ENCODE measurements at places on chromosomes 3 and 15.
A peak's percentile ranks its signal among the peaks of the same experiment; 100 is the strongest.

- no peak for DNase-seq
These were observed 74.3 kb upstream of the P2RY1 start for GRCh38 chr3:152760591-152760990.

DNA sequence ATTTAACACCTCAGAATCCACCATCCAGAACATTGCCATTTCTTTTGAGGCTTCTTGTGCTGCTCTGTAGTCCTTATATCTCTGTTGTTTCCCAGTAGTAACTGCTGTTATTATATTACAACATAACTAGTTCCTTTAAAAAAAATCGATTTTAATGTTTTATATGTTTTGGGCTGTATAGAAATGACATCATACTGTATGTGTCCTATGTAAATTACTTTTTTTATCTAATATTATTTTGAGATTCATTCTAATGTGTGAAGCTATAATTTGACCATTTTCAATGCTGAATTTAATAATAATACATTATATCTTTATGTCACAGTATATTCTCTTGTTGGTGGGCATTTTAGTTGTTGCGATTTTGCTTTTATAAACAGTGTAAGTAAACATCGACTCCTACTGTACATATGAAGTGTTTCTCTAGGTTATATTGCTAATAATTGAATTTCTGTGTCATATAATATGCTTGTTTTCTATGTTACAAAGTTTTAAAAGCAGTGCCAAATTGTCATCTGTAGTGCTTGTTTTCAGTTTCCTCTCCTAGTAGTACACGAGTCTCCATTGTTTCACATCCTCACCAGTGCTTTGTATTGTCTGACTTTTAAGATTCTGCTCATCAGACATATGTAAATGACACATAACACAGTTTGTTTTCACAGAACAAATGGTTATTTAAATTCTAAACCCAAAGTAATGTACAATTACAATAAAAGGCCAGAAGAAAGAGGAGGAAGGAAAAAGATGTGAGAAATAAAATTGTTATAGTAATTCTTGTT, 172.0 kb upstream of the LRRFIP2 start:
- no peak for DNase-seq

- no peak for DNase-seq
These were observed 29.5 kb upstream of the CCDC54 start for GRCh38 chr3:107347751-107348150.

DNA sequence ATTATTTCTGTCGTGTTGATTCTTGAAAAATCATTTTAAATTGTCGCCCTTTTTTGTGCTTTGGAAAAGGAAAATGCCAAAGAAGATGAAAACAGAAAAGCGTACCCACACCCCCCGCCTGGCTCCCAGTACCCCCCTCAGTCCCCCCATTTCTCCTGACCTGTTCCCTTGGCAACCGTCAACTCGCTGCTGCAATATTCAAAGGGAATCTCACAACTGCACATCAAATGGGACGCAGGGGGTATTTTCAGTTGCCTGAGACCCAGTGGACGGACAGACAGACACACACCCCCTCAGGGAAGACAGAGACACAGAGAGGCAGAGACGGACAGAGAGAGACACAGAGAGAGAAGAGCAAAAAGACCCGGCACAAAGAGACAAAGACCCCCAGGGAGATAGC, 83.5 kb upstream of the PRR20G start:
- no peak for DNase-seq

- no peak for DNase-seq
These were observed 25.4 kb downstream of the HES1 start for GRCh38 chr3:194161131-194162045.

GRCh38 chr15:50773389-50773788, 7.9 kb upstream of the SPPL2A start:
- DNase-seq = no peak

GRCh38 chr15:56532721-56533460, 68.0 kb upstream of the MNS1 start:
- peak; percentile 0 for DNase-seq

- no peak for DNase-seq
These were observed 155.6 kb downstream of the NECTIN3 start for GRCh38 chr3:111227216-111227615.

GRCh38 chr3:162193148-162194095, 696.8 kb downstream of the OTOL1 start:
- no peak for DNase-seq

DNA sequence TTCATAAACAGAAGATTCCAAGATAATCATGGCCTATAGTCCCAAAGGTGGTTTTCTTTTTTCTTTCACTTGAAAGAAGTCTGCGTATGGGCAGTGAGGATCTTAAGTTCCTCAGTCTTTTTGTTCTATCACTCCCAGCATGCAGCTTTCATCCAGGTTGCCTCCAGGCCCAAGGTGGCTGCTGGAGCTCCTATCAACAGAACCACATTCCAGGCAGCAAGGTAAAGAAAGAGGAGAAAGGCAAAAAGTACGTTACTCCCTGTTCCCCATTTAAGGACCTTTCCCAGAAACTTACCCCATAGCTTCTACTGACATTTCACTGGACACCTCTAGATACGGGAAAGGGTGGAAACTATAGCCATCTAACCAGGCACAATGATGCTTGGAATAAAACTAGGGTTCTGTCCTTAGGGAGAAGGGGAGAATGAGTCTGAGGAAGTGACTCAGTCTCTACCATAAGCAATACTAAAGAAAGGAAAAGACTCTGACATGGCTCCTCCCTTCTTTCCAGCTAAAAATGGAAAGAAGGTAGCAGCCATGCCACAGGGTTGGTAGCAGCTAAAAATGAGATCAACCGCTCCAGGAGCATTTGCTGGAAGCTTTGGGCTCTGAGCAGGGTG, 313.9 kb upstream of the NR2E3 start:
- DNase-seq = no peak

GRCh38 chr3:67334588-67334987, 319.8 kb downstream of the SUCLG2 start:
- no peak for DNase-seq

DNA sequence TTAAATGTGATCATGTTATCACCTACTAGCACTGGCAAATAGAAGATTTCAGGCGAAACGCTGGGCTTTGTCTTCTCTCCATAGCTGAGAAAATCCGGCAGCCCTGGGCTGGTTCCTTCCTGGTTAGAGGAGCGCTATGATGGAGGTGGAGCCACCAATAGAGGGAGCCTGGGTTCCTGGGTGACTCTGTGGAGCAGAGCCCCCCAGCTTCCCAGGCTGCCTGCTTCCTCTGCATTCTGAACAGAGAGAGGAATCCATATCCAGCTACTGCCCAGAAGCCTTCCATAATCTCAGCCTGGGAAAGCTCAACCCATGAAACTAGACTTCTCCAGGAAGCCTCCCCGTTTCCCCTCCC, 32.6 kb upstream of the IQSEC1 start:
- DNase-seq = no peak

DNA sequence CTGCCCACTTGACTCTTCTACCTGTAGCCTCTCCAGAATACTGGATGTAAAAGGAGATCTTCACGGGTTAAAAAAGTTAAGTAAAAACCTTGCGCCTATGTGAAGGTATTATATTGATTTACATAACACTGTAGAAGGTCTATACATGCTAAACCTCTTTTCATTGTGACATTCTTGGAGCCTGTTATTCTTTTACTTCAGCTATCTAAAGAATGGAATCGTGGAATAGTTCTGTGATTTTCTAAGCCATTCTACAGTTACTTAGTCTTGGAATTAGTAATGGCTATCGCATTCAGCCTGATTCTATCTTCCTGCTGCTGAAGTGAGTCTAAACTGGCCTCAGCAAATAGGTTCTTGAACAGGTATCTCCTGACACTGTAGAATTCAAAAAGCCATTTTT, 430.0 kb upstream of the DPH6 start:
- no peak for DNase-seq

GRCh38 chr3:39401983-39402382, 4.5 kb upstream of the RPSA start:
- DNase-seq = no peak

GRCh38 chr3:188316723-188317070, 162.7 kb downstream of the LPP start:
- DNase-seq = no peak

DNA sequence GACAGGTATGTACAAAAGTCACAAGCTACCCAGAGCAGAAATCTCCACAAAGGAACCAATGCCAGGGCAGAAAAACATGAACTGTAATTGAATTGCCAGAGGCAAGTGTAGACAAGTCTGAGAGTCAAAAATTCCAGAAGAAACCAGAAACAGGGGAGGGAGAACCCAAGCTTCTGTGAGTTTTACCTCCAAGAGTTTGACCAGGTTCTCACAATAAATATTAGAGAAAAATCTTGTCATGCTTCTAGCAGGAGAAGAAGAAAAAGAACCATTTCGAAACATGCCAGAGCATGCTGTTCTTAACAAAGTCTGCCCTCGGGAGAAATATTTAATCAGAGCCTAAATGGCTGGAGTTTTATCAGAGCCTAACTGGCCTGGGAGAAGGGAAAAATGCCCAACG, 32.5 kb upstream of the AP3B2 start:
- DNase-seq = no peak

GRCh38 chr3:98897701-98898100, 3.8 kb downstream of the DCBLD2 start:
- DNase-seq = no peak

GRCh38 chr15:101198800-101199199, 53.0 kb downstream of the CHSY1 start:
- peak; percentile 23 for DNase-seq

DNA sequence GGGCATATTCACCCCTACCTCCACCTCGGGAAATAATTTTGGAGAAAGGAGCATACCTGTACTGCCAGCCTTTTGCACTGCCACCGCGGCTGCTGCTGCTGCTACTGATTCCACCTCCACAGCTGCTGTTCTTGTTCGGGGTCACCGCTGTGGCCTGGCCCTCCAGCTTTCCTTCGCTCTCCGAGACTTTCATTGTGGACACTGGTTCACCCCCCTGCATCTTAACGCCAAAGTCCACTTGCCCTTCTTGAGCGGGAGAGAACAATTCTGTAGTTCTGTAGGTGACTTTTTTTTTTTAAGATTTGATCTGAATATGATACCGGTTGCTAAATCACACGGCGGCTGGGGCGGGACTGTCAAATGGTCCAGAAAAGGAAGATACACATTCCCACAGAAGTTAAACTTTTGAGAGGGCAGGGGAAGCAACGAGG, 701 bp downstream of the OSBPL11 start:
- peak; percentile 22 for DNase-seq

DNA sequence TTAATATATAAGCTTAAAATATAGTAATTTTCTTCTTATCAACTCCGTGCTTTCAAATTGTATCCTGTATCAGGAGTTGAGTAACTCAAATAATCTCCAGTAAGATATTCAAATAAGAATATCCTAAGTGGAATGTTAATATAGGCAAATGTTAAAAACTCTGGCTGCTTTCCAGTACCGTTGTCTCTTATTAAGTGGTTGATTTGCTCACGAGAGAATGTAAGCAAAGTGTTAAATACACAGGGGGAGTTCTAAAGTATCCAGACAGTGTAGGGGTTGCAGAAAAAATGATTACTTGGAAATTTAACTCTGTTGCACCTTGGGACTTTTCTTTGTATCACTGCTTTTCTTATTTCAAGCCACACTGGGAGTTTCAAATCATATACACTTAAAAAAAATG, 478.9 kb upstream of the TBL1XR1 start:
- DNase-seq = no peak

GRCh38 chr3:46850468-46850779, 12.8 kb downstream of the MYL3 start:
- DNase-seq = no peak

- DNase-seq = no peak
These were observed 560 bp upstream of the TTLL13 start for GRCh38 chr15:90248789-90249202.

GRCh38 chr3:171825222-171825828, 15.0 kb upstream of the PLD1 start:
- no peak for DNase-seq

GRCh38 chr3:107634099-107634489, 111.3 kb downstream of the BBX start:
- no peak for DNase-seq

DNA sequence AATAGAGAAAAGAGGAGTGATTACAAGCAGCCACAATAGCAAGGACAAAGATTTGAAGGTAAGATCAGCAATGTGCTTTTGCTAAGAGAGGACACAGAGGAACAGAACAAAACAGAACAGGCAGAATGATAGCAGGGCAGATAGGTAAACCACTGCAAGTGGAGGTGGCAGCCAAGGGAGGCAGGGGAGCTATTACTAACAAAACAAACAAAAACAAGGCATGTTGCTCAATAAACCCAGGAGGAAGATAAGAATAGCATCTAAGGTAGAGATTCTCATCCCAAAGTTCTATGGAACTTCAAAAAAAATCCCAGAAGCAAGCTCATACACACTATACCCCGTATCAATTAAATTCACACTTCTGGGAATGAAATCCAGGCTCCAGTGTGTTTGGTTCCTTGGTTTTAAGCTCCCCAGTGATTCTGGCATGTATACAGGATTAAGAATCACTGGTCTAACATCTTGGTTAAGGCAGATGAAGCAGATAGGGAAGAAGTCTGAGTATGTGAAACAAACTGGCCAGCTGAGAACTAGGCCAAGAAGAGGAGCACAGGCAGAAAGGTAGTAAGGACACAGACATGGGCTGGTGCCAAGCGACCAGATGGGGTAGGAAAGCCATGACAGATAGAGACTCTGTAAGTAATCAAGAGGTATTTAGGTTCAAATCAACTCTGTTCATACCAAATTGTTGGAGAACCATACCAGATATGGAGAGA, 189.2 kb downstream of the DTWD1 start:
- no peak for DNase-seq

DNA sequence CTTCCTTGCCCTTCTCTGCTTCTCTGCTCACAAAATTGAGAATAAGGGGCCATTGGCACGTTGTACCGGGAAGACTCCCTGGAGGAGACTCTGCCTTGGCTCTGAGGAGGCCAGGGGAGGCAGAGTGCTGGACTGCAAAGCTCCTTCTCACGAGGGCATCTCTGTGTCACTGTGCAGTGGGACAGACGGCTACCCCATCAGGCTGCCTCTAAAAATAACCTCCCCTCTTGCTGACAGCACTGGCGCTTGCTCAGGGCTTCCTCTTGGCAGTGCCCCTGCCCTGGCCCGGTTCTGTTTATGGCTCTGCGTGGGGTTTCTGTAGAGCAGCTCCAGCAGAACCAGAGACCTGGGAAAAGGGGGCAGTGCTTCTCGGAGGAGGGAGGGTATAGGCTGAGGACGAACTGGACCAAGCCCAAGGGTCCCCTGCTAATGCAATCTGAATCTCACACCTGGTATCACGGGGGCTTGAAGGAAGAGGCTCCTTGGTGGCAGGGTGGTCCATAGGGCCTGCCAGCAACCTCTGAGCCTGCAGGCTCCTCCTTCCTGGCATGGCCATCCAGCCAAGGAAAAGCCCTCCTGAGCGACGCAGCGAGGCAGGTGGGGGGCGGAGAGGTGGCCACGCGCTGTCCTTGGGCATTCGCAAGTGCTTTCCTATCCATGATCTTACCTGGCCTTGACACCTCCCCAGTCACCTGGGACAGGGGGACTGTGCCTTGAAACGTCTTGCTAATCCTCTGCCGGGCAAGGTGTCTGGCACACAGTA, 63.3 kb upstream of the TLE3 start:
- DNase-seq = no peak

DNA sequence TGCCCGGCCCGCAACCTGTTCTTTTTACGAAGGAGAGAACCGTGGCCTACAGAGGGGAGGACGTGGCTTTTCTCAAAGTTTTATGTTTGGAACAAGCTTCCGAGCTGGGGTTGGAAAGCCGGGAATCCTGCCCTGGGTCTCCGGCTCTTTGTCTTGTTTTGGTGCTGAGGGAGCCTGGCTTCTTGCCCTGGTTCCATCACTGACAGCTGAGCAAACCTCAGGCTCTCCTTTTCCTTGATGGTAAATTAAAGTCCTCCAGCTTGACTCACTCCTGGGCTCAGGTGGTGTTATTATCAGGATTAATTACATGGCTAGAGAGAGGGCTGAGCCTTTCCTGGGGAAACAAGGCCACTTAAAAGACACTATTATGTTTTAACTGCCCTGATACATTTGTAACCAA, 289.5 kb upstream of the RGMA start:
- no peak for DNase-seq

All from GM12865 (cell line).